Fibroblast of the aortic adventitia (primary cell): ENCODE measurements at places on chromosomes 16 and 17. TPM values are rescaled to one million over a fixed set of nuclear protein-coding genes. Genes with fewer than 3 reads are reported as not detected.

Gene SCIMP
- total RNA-seq: not detected in 2 replicates

Gene CHST6
- total RNA-seq: 0.16 and 0.27 TPM in 2 replicates

Gene UMOD
- total RNA-seq: not detected in 2 replicates

Gene MTSS2
- 8.3 and 24.0 TPM in 2 replicates for total RNA-seq

Gene SPATA33
- 3.6 and 6.1 TPM in 2 replicates for total RNA-seq

Gene VPS35
- 154 and 347 TPM in 2 replicates for total RNA-seq

Gene GPR139
- total RNA-seq: not detected in 2 replicates

Gene NAA60
- total RNA-seq: 13.0 and 16.6 TPM in 2 replicates

Gene RPA1
- total RNA-seq: 19.3 and 41.2 TPM in 2 replicates

Gene GCGR
- not detected in 2 replicates for total RNA-seq

Gene RASL10B
- 1.5 and 3.8 TPM in 2 replicates for total RNA-seq

Gene KRT10
- 12.2 TPM in 1 of 2 replicates, not detected in the other for total RNA-seq

Gene SERPINF2
- total RNA-seq: 0.18 and 1.3 TPM in 2 replicates

Gene ARL6IP1
- 202 and 240 TPM in 2 replicates for total RNA-seq

Gene RPL23
- total RNA-seq: 638 and 2,401 TPM in 2 replicates

Gene ASPHD1
- total RNA-seq: 0.98 and 1.5 TPM in 2 replicates

Gene CCL1
- not detected in 2 replicates for total RNA-seq

Gene MRTFB
- total RNA-seq: 13.2 and 29.2 TPM in 2 replicates

Gene G6PC1
- not detected in 2 replicates for total RNA-seq

Gene COG7
- 10.2 and 18.9 TPM in 2 replicates for total RNA-seq

Gene DPEP1
- total RNA-seq: not detected in 2 replicates

Gene OVCA2
- 38.8 and 39.9 TPM in 2 replicates for total RNA-seq

Gene MT1G
- total RNA-seq: not detected in 2 replicates

Gene NDEL1
- 42.6 and 68.8 TPM in 2 replicates for total RNA-seq

Gene PRCD
- 4.2 and 9.4 TPM in 2 replicates for total RNA-seq

Gene KIAA0753
- total RNA-seq: 14.4 and 20.9 TPM in 2 replicates

Gene KRTAP3-1
- total RNA-seq: not detected in 2 replicates

Gene UBTF
- total RNA-seq: 64.2 and 195 TPM in 2 replicates

Gene MEIOC
- 0.18 TPM in 1 of 2 replicates, not detected in the other for total RNA-seq

Gene C1QTNF8
- total RNA-seq: not detected in 2 replicates

Gene DUSP3
- 29.9 and 37.5 TPM in 2 replicates for total RNA-seq

Gene C16orf89
- 1.6 and 4.6 TPM in 2 replicates for total RNA-seq

Gene WFDC1
- under 0.01 TPM in 1 of 2 replicates, not detected in the other for total RNA-seq

Gene TEKT1
- not detected in 2 replicates for total RNA-seq

Gene CHMP6
- 17.4 TPM in 2 replicates for total RNA-seq

Gene ADAM11
- 0.36 and 1.9 TPM in 2 replicates for total RNA-seq

Gene SLC22A31
- not detected in 2 replicates for total RNA-seq

Gene TMC8
- total RNA-seq: not detected in 2 replicates

Gene UNC45B
- not detected in 2 replicates for total RNA-seq
